ENCODE measurements at places on chromosomes 1 and 21. TPM values are rescaled to one million over a fixed set of nuclear protein-coding genes. Genes with fewer than 3 reads are reported as not detected.

The TAS1R1 gene
- not detected for total RNA-seq

The IL19 gene
- total RNA-seq: not detected

DNA sequence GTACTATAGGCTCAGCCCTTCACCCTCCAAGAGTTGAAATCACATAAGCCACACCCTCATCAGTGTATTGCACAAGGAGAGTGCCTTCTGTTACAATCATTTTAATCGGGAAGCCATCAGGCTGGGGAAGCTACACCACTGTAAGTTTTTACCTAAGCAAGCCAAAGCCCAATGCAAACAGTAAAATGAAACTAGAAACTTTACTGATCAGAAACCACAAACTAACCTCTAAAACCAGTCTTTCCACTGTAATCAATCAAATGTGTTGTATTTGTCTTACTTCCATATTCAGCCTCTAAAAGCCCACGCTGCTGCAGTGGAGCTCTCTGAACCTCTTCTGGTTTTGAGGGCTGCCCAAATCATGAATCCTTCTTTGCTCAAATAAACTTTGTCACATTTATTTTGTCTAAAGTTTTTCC is 26.2 kb downstream of the CAPN8 start:
- DNase-seq: no peak

The HJV gene
- not detected for total RNA-seq

The C1orf94 gene
- not detected for total RNA-seq

The CAPN8 gene
- not detected for total RNA-seq

All from neural crest cell (in vitro differentiated cells).